ENCODE measurements at places on chromosomes 4 and X. TPM values are rescaled to one million over a fixed set of nuclear protein-coding genes. Genes with fewer than 3 reads are reported as not detected.

The CENPVL2 gene
- total RNA-seq = not detected

The COPS4 gene
- 52.0 TPM for total RNA-seq

The OTC gene
- total RNA-seq = not detected

The FAM133A gene
- not detected for total RNA-seq

The SULT1B1 gene
- 1.0 TPM for total RNA-seq

The S100G gene
- total RNA-seq = not detected

The FAM241A gene
- 0.89 TPM for total RNA-seq

The USP17L29 gene
- not detected for total RNA-seq

The ETDA gene
- total RNA-seq = not detected

Data from bronchus fibroblast of lung (primary cell).